ENCODE measurements at places on chromosomes 4 and X.

DNA sequence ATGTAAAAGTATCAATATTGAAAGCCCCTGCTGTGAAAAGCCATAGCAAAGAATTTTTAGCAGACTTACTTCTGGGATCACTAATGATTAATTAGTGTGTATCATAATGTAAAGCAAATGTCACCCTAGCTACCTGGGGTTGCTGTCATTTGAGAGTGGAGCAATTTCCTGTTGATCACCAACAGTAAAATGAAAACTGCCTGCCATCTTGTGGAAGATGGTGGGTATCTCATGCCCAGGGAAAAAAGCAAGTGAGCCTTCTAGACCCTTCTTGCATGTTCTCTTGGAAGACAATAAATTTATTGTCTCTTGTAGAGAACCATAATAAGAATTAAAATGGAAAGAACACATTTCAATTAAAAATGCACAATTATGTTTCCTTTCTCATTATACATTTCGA is 360.2 kb downstream of the ZIC3 start:
- DNase-seq, result no peak

- DNase-seq, result no peak
Observed at GRCh38 chrX:69357317-69357716, 146.8 kb upstream of the NALF2 start.

DNA sequence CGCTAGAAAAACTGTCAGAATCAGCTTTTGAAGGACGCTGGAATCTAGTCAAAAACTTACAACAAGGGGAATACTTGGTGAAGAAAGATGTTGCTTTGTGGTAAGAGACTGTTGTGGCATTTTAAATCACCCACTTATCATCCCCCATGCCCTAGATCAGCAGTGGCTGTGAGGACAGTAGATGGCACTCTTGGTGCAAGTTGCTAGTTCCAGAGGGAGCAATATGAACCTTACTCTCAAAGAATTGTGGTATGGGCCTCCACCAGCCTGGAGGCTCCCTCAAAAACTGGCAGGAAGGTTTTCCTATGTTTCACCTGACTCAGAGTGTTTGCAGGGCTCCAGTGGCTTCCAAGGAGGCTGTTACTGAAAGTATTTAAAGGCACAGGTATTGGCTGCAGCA is 37.7 kb upstream of the SLC16A2 start:
- DNase-seq, result peak; percentile 48

DNA sequence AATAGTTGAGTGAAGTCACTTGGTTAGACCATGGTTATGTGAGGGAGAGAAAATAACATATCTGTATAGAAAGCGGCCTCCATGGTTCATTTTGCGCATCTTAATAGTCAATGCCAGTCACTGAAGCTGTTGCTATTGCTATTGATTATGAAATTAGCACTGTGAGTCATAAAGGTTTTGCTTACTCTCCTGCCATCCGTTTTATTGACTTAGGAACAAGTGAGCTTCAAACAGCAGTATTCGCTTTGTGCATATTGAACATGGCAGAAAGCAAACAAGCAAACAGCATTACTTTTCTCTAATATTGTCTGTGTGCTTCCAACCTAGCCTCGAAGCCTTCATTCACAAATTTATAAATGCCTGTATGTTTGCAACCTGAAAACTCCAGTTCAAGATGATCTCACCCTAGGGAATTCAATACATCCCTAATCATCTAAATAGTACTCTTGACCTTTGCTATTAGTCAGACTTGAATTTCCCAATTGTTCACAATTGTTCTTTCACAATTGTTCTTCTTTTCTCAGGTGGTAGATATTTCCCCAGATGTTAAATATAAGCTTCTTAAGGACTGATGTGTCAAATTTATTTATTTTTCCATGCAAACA is 55.9 kb upstream of the GABRA2 start:
- DNase-seq, result no peak

- no peak for DNase-seq
Observed at GRCh38 chr4:182547435-182547834, 304.2 kb downstream of the TENM3 start.

All from suppressor macrophage treated with lipopolysaccharide for 1 hour (primary cell).